Daoy (cell line): ENCODE measurements at places on chromosomes 6 and 20. TPM values are rescaled to one million over a fixed set of nuclear protein-coding genes. Genes with fewer than 3 reads are reported as not detected.

Gene ITCH
- total RNA-seq = 45.1 and 48.3 TPM in 2 replicates

Gene EYS
- total RNA-seq = not detected in 2 replicates

Gene C6orf15
- total RNA-seq = not detected in 2 replicates

Gene PMEPA1
- 11.0 and 12.2 TPM in 2 replicates for total RNA-seq

Gene RIPPLY2
- 5.1 and 5.4 TPM in 2 replicates for total RNA-seq

Gene GTSF1L
- total RNA-seq = not detected in 2 replicates

Gene HINT3
- 25.1 and 26.6 TPM in 2 replicates for total RNA-seq

Gene PERP
- total RNA-seq = 47.4 and 49.3 TPM in 2 replicates

Gene NOL7
- total RNA-seq = 356 and 382 TPM in 2 replicates

Gene GLP1R
- total RNA-seq = not detected in 2 replicates

Gene SCAND1
- total RNA-seq = 81.1 and 93.9 TPM in 2 replicates

GRCh38 chr6:2274981-2275891, 29.8 kb upstream of the GMDS start:
- DNase-seq = no peak

DNA sequence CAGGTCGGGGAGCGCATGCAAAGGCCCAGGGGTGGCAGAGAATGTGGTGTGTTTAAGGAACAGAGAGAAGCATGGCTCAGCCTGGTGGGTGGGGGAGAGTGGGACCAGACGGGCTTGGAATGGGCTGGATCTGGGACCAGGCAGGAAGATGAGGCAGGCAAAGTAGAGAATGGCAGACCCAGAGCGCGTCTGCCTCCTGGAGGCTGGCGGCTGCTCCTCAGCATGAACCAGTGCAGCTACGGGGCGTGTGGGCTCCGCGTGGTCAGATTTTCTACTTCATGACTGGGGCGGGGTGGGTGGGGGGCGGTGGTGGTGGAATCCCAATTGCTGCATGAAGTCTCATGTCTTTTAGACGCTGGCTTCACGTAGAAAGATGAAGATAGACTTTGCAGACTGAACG, 135.6 kb downstream of the TFAP2C start:
- DNase-seq = no peak

DNA sequence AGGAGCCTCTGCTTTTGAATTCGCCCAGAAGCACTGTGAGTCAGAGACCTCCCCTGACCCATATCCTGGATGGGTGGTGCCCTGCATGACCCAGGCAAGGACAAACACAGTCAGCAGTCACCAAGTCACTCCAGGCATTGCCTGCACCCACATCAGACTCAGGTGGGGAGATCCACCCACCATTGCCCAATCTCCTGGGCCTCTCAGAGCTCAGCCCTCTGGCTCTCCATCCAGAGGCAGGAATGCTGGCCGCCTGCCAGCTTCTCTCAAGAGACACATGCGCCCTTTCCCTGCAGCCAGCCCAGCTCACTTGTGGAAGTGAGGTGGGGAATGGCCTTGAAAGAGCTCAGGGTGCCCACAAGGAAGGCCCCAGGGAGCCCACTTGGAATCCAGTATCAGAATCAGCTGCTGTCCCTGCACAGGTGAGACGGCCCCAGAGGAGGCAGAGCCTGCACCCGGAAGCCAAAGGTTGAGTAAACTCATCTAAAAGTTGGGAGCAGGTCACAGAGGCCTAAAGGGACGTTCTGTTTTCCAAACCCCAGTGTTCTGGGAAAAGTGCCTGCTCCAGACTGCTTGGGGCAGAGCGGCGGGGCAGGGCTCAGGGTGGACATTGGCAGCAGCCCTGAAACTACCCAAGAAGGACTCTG, 129.8 kb downstream of the PREX1 start:
- DNase-seq = peak; percentile 60

GRCh38 chr6:170048615-170049256, 242.1 kb downstream of the DLL1 start:
- peak; percentile 86 for DNase-seq

GRCh38 chr20:57480444-57481160, 44.3 kb downstream of the CTCFL start:
- no peak for DNase-seq

- DNase-seq = no peak
Measured at GRCh38 chr20:7937328-7937727, 2.9 kb downstream of the HAO1 start.

DNA sequence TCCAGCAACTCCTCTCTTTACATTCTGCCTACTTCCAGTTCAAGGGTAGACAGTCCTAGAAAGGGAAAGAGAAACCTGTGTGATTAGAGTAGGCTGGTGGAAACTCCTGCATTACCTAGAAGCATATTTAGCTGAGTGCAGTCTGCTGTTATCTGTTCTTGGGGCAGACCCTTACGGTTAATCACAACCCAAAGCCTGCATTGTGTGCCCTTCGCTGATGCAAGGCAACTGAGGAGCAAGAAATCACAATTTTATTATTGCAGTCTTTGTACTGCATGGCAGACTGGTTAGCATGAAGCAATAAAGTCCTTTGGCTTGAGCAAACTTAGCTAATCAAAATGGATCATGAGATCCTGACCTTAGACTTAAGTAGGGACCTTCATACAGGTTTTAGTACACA, 1.5 kb upstream of the GOPC start:
- no peak for DNase-seq

- DNase-seq = no peak
Measured at GRCh38 chr6:24923885-24924401, 11.8 kb downstream of the RIPOR2 start.

DNA sequence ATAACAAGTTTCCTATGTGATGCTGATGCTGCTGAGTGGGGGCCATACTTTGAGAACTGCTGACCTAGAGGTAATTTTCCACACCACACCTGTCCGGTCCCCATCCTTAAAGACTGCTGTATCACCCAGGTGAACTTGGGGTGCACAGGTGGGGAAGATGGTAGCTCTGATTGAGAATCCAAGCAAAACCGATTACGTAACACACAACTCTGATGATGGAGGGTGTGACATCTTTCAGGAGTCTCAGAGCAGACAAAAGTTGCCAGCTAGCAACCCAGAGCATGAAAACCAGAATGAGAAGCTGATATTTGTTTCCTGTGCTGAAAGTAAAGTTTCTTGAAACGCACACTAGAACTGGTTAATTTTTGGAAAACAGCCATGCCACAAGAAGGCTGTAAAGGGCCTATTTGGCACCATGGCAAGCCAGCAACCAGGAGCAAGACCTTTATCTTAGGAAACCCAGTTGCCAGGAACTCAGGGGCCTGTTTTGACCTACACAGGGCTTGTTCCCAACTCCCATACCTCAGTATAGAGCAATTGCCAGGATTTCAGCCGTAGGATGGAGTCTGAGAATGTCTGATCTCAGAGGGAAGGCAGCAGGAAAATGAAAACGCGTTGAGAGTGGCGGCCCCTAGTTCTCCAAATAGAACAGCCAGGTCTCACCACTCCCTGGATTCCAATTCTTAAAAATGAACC, 21.6 kb upstream of the TBC1D7 start:
- no peak for DNase-seq

DNA sequence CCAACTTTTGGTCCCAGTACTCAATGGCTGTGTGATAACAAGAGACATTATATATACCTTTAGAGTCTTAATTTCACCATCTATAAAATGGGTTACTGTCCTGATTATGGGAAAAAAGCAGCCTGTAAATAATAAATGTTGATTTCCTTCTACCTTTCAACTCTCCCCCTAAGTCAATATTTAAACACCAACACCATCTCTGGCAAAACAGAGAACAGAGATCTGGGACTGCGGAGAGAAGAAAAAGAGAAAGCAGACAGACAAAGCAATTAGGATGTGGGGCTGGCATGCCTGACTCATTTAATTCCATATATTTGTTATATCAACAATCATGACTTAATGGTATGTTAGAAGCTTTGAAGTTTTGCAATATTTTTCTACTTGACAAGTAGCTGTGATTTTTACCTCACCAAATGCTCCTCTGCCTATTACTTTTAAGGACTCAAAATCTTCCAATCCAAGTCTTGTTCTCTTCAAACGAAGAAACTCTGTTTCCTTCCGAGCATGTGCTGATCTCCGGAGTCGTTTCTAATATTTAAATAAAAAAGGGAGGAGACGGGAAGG, 23.3 kb downstream of the STK38 start:
- no peak for DNase-seq

DNA sequence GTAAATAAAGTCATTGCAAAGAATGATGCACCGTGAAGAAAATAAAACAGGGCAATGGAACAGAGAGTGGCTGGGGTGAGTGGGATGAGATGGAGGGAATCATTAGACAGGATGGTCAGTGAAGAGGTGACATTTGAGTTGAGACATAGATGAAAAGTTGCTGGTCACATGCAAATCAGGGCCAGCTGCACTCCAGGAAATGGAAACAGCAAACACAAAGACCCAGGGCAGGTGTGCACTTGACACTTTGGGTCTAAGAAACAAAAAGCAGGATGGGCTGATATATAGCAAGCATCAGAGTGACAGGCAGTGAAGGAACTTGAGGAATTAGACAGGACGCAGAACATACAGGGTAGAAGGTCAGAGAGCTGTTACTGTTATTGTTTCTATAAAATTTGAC, 171.5 kb upstream of the RIPOR2 start:
- no peak for DNase-seq

DNA sequence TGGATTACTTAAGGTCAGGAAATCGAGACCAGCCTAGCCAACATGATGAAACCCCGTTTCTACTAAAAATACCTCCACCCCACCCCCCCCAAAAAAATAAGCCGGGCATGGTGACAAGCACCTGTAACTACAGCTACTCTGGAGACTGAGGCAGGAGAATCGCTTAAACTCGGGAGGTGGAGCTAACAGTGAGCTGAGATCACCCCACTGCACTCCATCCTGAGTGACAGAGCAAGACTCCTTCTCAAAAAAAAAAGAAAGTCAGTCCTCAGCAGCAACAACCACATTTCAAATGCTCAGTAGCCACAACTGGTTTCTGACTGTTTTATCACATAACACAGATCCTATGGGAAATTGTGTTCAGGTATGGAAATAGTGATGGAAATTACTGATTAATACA, 135.3 kb downstream of the HFE start:
- no peak for DNase-seq

- no peak for DNase-seq
Measured at GRCh38 chr6:143655541-143655940, 22.2 kb upstream of the PHACTR2 start.

DNA sequence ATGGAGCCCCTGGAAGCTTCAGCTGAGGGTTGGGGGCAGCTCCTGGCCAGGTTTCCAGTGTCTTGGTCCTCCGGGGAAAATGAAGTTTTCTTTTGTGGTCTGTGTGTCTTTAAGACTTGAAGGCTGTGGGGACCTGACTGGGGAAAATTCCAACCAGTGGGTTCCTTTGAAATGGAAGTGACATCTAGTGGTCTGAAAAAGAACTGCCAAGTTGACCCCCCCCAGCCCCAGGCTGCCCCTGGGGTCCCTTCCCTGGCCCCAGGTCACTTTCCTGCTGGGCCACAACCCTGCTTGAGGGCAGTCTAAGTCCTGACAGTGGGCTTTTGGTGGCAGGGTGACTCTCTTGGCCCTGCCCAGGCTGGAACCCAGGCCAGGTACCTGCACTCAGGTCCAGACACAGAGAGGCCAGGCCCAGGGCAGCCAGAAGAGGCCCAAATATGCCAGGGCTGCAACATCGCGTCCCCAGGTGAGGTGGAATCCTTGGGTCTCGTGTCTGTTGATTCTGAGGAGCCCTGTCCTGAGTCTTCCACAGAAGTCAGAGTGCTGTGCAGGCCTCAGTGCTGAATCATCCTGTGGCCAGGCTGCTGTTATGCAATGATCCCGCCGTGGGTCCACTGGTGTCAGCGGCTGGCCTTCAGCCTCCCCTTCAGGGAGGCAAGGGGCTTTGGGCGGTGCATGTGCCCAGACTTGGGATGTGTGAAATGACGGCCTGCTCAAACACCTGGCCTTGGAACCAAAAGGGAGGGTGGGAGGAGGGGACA, 68.4 kb downstream of the VEGFA start:
- DNase-seq = peak; percentile 35

DNA sequence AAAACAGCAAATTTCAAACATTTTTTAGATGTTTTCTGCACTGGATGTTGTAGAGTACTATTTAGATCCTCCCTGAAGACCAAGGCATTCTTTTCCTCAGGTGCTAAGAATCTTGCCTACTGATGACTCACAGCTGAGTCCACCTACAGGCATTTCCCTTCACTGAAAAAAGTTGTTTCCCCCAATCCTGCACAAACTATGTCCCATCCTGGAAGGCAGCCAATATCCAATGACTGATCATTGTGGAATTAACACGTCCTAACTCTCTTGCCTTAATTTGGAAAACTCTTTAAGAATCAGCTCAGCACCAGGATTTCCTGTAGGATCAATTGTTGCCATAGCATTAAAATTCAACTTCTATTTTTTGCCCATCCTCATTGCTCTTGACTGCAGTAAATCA, 268.4 kb upstream of the IRAK1BP1 start:
- peak; percentile 78 for DNase-seq

DNA sequence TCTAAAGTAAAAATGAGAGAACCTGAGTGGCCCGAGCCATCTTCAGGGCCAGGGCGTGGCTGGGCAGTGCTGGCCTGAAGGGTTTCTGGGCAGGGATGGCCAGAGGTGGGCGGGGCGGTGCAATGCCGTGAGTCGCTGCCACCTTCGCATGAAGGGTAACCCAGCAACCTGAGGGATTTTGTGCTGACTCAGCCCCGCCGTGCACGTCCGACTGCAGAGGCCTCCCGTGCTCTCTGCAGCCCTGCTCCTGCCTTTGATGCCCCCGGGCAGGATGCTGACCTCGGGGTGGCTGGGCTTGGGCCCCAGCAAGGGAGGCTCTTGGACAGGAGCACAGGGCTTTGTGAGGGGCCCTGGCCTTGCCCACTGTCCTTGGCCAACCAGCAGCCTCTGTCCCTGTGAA, 81.7 kb upstream of the GATA5 start:
- DNase-seq = peak; percentile 40

DNA sequence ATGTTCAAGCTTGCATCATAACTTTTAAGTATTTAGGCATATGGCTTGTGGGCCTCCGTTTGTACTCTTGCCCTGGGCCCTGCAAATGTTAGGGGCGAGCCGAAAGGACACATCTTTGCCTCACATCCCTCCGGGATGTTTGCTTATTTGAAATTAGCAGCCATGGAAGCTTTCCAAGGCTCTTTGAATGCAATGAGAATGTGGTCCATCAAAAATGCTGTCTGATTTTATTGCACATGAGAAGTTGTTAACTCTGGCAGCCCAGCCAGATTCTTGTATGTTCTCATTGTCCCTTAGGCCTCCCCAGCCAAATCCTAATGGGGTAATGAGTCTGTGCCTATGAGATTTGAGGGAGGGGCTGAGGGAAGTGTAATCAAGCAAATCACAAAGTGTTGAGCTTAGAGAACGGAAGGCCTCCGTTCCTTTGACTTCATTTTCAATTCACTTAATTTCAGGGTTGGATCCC, 261.2 kb upstream of the MARCKS start:
- DNase-seq = peak; percentile 51

GRCh38 chr20:4383961-4384360, 337.7 kb upstream of the PRND start:
- DNase-seq = no peak

DNA sequence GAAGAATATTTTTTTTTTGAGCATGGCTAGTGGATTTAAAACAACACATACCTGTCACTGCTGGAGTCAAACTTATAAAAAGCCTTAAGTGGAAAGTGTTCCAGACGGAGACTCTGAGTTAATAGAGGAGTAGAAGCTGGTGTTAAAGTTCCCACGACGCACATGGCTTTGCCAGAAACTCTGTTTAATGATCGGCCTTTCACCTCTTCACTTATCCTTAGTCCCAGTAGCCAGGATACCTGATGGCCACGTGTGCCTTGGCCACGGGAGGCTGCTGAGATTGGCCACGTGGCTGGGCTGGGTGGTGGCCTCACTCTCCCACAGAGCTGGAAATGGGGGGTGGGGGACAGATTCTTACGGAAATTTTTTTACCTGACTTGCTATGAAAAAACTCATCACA, 333.1 kb downstream of the ZFAND3 start:
- no peak for DNase-seq
